ENCODE measurements at places on chromosomes 6 and 20.

DNA sequence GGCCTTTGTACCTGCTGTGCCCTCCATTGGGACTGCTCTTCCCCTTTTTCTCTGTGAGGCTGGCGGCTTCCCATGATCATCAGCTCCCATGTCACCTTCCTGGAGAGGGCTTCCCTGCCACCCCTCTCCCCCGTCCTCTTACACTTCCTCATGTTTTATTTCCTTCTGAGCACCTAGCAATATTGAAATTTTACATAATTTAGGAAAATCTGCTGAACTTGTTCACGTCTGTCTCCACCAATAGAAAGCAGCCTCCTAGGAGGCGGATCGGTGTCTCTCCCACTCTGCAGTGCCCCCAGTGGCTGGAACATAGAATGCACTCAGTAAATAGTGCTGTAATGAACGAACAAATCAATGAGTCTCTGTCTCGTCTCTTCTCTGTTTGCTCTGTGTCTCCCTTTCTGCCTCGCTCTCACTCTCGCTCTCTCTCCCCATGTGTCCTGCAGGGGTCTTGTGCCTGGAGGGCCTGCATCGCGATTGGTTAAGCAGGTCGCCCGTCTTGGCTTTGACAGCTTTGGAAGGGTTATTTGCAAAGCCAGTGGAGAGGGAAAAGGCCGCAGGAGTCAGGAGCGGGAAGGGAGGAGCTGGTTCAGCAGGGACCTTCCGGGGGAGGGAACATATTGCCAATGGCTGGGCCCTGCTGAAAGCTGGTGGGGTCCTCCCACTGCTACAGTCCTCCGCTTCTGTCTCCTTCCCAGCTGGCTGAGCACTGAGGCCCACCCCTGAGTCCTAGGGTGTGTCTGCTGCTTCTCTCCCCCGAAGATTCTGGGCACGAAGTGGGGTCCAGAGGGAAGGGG lies 12.1 kb upstream of the OCSTAMP start:
- DNase-seq = peak; percentile 85

DNA sequence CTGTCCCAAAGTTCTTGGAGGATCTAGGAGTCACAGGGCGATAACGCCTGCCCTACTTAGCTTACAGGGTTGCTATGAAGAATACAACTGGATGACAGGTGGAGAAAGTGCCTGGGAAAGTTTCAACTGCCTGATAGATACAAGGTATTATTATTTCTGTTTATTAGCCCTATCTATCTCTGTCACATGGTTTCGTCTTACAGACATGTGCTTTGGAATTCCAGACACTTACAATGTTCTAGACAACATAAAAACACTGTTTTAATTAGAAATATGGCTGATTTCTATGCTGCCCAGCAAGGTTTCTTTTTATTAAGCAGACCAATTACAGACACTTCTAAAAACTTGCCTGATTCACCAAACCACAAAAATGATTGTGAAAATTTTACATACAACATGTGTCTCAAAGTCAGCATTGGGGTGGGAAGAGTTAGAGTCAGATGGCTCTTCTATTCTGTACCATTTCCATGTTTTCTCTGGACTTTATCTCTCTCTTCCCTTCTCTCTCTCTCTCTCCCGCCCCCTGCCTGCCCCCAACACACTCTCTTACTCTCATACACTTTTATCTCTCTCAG lies 50.0 kb downstream of the GJA10 start:
- no peak for DNase-seq

DNA sequence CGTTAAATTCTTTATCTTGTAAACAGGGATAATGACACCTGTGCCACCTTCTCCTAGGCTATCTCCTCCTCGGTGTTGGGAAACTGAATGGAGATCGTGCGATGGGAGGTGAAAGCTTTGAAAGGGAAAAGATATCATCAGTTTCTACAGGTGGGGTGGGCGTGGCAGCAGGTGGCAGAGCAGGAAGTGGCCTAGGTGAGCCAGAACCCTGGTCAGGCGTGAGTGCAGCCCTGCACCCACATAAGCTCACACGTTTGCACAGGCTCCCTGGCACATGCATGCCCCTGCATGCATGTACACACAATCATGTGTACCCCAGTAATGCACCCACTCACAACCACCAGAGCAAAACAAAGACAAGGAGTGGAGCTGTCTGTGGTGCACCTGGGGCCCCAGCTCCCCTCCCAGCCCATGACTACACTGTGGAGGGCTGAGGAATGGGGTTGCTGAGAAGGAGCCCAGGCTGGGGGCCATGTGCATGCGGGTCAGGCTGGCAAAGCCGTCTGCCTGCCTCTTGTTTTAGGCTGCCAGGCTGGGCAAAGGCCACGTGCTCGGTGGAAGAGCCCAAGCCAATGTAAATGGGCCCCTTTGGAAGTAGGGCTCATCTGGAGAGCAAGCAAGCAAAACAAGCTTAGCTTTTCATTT lies 61.5 kb downstream of the TFAP2C start:
- DNase-seq = no peak

DNA sequence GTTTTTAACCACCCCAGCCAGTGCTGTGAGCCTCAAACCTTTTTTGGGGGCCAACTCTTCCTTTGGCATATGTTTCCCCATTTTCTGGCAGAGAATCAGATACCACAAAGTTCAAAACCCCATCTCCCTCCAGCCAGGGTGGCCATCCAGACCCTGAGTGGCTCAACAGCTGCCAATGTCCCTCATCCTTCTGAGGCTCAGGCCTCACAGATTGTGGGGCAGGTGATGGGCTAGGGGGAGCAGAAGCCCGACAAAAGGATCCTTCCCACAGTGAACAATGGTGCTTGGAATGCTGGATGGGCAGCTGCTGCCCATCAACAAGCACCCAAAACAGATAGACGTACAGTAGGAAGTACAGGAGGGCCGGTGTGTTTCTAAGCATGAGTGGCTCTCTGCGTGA lies 42.6 kb upstream of the IL17A start:
- DNase-seq = no peak

DNA sequence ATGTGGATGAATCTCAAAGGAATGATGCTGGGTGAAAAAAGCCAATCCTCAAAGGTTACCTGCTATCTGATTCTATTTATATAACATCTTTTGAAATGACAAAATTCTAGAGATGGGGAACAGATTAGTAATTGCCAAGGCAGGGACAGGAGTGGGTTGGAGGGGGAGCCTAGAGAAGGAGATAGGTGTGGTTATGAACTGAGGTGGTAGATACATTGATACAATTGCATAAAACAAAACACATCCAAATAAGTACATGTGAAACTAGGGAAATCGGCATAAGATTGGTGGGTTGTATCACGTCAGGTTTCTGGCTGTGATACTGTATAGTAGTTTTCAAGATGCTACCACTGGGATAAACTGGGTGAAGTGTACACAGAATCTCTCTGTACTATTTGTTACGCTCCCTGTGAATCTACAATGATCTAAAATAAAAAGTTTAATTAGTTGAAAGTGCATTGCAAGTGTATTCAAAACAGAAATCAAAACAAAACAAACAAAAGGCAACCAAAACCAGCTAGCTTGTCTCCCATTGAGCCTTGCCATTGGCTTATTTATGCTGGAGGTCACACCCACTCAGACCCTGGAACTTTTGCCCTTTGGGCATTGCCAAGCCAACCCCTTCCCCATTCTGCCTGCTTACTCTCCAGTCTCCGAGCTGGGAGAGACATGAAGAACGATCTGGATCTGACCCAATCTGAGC lies 27.8 kb downstream of the PPP1R16B start:
- no peak for DNase-seq

DNA sequence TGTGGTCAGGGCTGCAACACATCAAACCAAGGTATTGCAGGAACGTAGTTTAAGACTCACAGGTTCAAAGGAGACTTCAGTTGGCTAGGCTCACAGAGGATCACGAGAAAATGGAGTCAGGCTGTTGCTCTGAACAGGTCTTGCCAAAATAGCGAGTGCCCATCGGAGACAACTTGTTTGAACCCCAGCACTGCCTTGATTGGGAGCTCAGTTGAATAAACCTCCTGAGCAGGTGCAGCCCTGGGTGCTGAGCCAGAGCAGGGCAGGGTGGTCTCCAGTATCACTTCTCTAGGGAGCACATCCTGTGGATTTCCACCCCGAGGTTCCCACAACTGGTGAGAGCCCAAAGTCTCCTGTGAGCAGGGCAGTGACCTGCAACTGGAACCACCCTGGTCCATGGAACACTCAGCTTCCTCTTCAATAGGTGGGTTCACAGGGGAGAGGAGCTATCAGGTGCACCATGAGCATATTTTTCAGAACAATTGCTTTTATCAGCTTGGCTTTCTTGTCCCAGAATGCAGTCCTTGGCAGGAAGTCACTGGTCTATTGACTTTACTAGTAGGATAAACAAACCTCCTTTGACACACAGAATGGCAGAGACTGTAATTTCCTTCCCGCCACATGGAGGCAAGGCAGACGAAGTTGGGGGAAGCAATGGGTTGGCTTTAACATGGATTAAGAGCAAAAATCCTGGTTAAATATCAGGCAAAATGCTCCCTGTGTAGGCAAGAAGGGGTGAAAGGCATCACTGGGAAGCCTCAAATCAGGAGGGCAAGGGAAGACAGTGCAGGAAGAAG lies 267.7 kb upstream of the FOXQ1 start:
- no peak for DNase-seq

- DNase-seq = no peak
Measured at GRCh38 chr6:72348926-72349325, 272.9 kb upstream of the KCNQ5 start.

DNA sequence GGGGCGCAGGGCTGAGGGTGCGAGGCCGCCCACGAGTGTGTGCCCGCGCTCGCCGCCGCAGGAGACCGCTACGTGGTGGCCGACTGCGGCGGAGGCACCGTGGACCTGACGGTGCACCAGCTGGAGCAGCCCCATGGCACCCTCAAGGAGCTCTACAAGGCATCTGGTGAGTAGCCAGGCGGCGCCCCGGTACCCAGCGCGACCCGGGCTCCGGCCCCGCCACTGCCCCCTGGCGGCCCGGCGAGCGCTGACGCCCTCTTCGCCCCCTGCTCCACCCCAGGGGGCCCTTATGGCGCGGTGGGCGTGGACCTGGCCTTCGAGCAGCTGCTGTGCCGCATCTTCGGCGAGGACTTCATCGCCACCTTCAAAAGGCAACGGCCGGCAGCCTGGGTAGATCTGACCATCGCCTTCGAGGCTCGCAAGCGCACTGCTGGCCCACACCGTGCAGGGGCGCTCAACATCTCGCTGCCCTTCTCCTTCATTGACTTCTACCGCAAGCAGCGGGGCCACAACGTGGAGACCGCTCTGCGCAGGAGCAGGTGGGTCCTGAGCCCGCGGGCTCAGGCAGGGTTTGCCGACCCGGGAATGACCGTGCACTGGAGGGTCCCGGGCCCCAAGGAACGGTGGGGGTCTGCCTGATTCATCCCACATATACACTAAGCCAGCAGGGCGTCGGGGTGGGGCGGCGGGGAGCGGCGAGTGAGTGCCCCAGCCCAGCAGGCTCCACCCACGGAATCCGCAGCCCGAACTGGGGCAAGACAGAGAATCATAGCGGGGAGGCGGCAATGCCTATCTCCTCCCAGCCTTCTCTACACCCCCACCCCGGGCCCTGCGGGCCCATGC lies 17.4 kb downstream of the HSPA12B start:
- DNase-seq = no peak

- no peak for DNase-seq
Measured at GRCh38 chr6:125198398-125198937, 44.9 kb downstream of the TPD52L1 start.

GRCh38 chr6:160798625-160799024 lies 96.6 kb downstream of the PLG start:
- DNase-seq = no peak

DNA sequence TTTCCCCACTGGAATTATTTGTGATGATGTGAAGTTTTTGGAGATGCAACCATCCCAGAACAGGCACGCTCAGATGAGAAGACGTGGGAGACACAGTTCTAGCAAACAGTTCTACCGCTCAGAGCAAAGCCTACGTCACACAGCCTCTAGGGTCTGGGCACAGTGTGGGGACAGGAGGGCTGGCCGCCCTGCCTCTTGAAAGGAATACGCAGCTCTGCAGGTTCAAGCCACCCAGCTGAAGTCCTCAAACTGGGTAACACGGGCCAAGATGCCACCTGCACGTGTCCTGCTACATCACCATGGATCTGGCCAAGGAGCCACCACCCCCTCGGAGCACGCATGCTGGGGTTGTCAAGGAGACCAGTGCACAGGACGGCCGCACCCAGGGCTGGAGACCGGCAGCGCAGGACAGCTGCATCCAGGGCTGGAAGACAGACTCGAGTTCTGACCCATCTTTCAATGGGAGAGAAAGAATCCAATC lies 75.0 kb downstream of the NOL4L start:
- no peak for DNase-seq

GRCh38 chr6:42190554-42191183 lies 4.1 kb downstream of the GUCA1B start:
- DNase-seq = no peak

- DNase-seq = peak; percentile 64
Measured at GRCh38 chr6:112443179-112444065, 96.3 kb downstream of the RFPL4B start.

DNA sequence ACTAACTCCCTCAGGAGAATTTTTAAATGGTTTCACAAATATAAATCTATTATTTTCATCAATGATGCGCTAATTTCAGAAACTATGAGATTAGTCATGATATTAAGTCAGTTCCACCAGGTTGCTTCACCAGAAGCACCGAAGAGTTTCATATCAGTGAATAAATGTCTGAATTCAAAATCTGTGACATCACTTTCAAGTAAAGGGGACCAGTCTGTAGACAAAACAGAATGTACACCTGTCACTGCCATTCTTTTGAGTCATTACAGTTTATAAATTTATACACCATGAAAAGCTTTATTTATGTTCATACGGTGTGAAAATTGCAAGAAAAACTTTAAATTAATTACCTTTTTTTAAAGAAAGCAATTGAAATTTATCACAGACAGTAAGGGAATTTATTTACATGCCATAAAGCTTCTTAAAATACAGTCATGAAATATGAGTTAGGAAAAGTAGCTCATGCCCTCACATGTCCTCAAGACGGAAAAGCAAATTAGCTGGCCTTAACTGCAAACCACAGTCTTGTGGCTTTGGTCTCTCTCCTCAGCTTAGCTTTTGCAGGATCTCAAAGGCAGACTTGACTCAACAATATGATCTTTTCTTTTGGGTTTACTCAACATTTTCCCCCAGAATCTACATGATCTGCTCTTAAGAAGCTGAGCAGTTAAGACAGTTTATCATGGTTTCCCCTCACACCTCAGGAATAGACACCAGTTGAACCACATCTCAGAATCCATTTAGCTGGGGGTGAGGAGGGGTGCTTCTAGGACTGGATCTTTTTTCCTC lies 177.7 kb upstream of the MCHR2 start:
- no peak for DNase-seq

GRCh38 chr6:43089874-43090558 lies 13.9 kb downstream of the PTK7 start:
- DNase-seq = no peak

GRCh38 chr20:23937303-23938117 lies 51.1 kb downstream of the GGTLC1 start:
- DNase-seq = no peak

GRCh38 chr6:159692303-159693127 lies 526 bp downstream of the SOD2 start:
- DNase-seq = peak; percentile 52

GRCh38 chr20:16639027-16639941 lies 66.0 kb upstream of the KIF16B start:
- DNase-seq = no peak

GRCh38 chr20:34110025-34110744 lies 1.9 kb downstream of the EIF2S2 start:
- no peak for DNase-seq

Measured in tibial artery (tissue), 4 donors.